Activated naive CD8-positive, alpha-beta T cell treated with anti-CD3 and anti-CD28 coated beads, Interleukin-2, amount 10 ng/mL, durations not matched to agents 7 days and 5 days (primary cell): ENCODE measurements at places on chromosomes 2 and 18.

GRCh38 chr2:101151859-101152271 is 683 bp upstream of the TBC1D8 start:
- no peak for DNase-seq

DNA sequence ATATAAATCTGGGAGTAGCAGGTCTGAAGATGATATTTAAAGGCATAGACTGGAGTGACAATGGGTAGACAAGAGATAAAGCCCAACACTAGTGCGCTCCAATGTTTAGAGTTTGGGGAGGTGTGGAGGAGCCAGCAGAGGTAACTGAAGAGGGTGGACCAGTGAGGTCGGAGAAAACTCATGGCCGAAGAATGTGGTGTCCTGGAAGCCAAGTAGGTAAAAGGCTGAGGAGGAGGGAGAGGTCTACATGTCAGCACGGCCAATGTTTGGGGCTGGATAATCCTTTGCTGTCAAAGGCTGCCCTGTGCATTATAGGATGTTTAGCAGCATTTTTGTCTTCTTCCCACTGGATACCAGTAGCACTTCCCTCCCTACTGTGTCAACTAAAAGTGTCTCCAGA is 78.8 kb upstream of the KCNE4 start:
- DNase-seq: no peak

GRCh38 chr2:19902216-19902740 is 495 bp upstream of the TTC32 start:
- DNase-seq: no peak

- DNase-seq: no peak
Observed at GRCh38 chr2:1644427-1644826, 99.9 kb downstream of the PXDN start.

DNA sequence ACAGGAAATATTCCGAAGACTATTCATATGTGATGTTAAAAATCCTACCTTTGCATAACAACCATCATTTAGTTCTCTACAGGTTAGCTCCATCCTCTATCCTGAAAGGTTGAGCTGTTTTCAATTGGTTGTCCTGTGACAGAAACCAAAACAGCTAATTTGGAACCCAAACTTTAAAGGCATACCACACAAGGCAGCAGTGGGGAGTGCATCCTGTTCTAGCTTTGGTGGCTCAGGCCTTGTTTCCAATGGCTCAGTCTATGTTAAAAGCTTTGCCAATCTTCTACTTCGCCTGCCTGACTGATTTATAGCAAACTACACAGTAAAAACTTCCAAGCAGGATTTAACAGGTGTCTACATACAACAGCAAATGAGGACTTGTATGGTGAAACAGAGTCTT is 3.2 kb downstream of the CD226 start:
- no peak for DNase-seq

DNA sequence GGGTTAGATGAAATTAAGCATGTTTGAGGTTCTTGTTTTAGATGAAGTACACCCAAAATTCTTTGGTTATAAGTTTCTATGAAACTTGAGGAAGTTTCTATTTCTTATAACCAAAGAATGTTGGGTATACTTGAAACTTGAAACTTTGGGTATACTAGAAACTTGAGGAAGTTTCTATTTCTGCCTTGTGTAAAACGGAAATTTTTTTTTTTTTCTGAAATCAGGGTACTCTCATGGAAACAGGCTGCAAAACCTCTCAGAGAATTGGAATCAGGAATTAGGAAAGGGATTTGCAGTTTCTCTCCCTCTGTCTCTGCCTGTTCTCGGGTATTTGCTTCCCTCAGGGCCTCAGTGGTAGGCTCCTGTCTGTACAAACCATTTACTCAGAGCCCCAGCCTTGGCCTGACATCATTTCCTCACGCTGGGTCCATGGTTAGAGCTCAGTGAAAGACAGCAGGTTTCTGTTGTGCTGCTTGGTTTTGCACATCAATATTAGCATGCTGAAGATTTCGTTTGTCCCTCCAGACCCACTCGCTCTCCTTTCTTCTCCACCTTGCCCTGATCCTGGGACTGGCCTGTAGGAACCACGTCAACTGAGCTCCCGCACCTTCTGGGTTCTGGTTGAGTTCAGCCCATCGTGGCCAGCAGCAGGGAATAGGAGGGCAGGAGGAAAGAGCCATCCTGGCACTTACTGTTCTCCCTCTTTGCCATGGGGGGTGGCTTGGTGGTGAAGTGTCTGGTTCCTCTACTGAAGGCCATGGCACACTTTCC is 106.4 kb downstream of the POLR1A start:
- DNase-seq: peak; percentile 58
